ENCODE measurements at places on chromosomes 7 and 10. TPM values are rescaled to one million over a fixed set of nuclear protein-coding genes. Genes with fewer than 3 reads are reported as not detected.

DIP2C gene
- polyA plus RNA-seq, result 9.1 TPM

SOSTDC1 gene
- polyA plus RNA-seq, result 2.0 TPM

SEMA3D gene
- 2.1 TPM for polyA plus RNA-seq

ANKRD7 gene
- polyA plus RNA-seq, result not detected

MYL10 gene
- not detected for polyA plus RNA-seq

SPDYE2 gene
- 8.5 TPM for polyA plus RNA-seq

ZNF398 gene
- 8.0 TPM for polyA plus RNA-seq

DNA sequence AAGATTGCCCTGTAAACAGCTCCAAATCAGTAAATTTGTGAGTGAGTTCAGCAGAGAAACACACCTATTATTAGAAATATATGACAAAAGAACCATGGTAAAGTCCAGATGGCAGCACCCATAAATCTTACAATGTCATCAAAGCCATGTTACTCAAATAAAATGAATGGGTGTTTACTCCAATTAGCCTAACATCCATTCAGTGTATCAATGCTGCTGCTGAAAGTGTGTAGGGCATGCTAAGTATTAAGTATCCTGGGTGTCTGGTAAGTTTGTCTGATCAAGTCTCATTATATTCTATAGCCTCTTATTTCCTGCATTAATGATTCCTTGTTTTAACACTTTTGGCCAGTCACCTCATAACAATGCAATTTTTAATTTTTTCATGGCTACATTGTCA is 185.5 kb upstream of the STEAP4 start:
- no peak for DNase-seq

GRCh38 chr10:131749767-131750142 is 151.1 kb upstream of the PPP2R2D start:
- no peak for DNase-seq

DNA sequence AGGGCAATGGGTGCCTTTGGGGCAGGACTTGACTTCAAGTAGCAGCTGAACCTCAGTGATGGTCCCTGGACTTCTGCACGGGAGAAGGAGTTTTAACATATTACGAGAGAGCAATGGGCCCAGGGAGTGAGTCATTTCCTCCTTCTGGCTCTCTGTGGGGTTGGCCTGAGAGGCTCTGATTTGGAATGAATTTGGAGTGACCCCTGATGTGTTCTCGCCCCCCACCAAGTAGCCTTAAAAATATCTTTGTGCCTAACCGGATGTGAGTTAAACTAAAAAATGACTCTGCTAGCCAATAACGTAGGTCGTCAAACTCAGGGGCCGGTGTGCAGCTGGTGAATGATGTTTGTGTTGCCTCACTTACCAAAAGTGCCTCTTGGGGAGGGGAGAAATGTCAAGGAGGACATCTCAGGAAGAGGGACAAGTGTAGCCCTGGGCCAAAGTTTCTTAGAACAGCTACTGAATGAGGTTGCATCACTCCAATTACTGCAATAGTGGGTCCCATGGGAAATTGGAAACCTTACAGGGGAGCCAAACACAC is 656.6 kb downstream of the INHBA start:
- peak; percentile 77 for DNase-seq

- no peak for DNase-seq
These were observed 130.2 kb downstream of the KCNMA1 start for GRCh38 chr10:77507291-77507880.

DNA sequence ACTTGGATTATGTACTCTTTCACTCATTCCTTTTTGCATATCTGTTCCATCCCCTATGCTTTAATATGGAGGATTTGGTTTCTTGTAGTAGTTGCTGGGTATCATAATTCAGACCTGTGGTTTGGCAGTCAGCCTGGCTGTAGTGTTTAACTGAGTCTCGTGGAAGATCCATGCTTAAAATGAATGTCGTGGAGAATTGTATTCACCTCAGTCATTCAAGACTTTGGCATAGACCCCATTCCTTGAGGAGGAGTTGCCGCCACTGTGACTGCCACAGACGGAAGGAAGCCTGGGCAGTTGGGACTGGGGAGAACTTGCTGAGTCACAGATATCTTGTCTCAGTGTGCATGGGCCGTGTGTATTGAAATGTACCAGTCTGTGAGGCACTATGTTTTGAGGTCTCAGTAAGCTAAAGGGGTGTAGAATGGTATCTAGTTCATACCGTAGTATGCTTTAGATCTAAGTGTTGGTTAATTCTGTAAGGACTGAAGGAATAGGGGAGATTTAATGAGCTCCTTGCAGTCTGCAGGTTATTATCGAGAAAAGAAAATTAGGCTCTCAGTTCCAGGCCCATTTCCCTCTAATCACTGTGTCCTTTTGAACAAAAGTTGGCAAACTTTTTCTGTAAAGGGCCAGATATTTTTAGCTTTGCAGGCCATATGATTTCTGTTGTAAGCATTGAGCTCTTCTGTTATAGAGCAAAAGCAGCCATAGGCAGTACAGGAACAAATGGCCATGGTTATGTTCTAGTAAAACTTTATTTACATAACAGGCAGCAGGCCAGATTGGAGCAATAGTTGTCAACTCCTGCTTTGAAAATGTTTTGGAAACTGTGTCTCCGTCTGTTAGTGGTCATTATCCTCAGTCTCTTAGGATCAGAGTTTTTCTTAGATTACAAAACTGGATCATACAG is 76.8 kb downstream of the TPST1 start:
- DNase-seq, result no peak

GRCh38 chr7:41188163-41189130 is 514.4 kb downstream of the INHBA start:
- no peak for DNase-seq

DNA sequence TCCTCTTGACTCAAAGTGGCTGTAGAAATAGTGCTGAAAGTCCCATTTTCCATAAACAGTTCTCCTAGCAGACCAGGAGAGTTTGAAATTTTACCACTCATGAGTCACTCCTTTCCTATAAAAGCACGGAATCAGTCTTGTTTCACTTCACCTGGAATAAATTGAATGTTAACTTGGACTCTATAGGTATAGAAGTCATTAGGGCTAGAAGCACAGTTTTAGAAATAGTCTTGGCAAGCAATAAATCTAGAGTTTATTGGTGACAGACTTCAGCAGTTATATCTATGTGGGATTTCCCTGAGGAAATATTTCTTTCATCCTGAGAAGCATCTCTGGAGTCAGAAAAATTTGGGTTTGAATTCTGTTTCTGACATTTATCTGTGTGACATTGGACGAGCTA is 212.4 kb downstream of the RNLS start:
- no peak for DNase-seq

- no peak for DNase-seq
These were observed 229.4 kb downstream of the LRMDA start for GRCh38 chr10:75660823-75661222.

DNA sequence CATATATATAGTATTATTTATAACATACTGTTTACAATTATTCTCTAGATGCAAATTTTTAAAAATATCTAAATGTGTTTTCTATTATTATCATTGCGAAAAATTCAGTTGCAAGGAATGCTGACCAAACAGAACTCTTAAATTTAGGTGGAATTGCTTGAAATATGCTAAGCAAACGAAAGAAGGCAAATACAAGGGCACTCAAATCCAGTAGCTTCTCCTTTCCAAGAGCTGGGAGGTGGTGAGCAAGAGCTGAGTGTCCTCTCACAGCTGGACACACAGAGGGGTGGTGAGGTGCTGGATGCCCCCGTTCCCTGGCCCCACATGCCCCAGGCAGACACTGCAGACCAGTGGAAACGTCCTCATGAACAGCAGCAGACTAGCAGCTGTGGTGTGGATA is 166.0 kb downstream of the TAX1BP1 start:
- no peak for DNase-seq

DNA sequence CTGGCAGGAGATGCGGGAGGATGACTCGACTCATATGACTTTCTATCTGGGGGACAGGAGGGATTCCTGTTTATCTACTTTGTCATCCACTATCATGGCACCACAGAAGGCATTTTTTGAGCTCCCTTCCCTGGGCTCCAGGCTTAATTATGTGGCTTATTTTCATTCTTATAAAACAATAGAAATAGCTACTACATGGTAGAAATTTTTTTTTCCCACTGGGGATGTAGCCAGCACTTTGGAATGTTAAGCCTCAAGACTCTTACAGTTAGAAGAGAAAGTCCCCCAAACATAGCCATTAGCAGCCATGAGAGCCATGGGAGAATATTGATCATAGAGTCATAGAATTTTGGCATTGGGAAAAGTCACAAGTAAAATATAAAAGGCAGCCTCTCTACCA is 14.6 kb upstream of the FAM180A start:
- no peak for DNase-seq

DNA sequence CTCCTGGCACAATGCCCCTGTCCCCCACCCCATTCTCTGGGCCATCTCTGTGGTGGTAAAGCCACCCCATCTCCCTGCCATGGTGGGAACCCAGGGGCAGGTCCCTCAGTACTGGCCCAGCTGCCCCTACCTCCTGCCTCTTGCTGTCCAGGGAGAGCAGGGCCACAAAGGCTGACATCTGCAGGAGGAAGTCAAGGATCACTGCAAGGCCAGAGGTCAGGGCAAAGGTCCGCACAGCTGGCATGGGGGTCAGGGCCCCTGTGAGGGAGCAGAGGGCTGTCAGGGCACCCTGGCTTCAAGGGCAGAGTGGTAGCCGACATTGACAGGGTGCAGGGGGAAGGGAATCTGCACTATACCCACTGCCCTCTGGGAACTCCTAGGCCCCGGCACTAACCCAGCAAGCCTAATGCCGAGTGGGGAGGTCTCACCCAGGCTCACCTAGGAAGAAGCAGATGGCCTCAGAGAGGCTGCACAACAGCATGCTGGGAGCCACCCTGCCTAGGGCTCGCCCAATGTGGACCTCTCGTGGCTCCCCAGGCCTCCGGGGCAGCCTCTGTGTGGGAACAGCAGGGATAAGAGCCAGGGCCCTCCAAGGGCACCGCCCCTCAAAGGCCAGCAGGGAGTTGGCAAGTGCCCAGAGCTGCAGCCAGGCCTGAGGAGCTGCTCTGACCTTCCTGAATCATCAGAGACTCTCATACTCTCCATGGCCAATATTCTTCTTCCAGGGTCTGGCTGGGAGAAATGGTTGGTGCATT is 7.7 kb downstream of the NPC1L1 start:
- DNase-seq, result peak; percentile 14

- peak; percentile 84 for DNase-seq
These were observed 38.3 kb downstream of the AKR1B1 start for GRCh38 chr7:134420424-134421125.

DNA sequence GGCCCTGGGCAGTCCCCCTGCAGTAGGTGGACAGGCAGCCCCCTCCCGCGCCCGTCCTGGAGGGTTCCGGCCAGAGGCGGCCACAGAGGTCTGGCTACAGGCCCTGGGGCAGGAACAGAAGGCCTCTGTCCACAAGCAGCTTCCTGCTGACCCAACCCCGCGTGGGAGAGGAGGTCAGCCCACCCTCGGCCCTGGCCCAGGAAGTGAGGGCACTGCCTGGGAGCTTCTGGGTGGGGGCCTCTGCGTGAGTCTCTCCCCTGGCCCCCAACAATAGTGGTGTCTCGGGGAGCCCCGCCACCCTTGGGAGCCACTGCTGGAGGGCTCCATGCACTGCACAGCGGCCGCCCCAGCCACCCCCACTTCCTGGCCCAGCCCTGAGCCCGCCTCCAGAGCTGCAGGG is 4.7 kb downstream of the MICALL2 start:
- DNase-seq, result no peak

DNA sequence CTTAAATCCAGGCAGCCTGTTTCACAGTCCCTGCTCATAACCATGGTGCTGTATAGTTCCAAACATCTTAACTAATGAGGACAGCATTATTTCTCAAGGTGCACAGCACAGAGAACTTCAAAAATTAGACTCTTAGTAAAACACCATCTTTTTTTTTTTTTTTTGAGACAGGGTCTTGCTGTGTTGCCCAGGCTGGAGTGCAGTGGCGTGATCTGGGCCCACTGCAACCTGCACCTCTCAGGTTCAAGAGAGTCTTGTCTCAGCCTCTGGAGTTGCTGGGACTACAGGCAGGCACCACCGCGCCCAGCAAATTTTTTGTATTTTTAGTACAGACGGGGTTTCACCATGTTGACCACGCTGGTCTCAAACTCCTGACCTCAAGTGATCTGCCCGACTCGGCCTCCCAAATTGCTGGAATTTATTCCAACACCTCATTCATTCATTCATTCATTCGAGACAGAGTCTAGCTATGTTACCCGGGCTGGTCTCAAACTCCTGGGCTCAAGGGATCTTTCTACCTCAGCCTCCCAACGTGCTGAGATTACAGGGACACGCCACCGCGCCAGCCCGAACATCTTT is 507 bp upstream of the TMEM254 start:
- DNase-seq, result no peak

- no peak for DNase-seq
These were observed 119.9 kb downstream of the HPSE2 start for GRCh38 chr10:99115703-99116102.

GRCh38 chr7:20385126-20385525 is 54.4 kb downstream of the ITGB8 start:
- peak; percentile 51 for DNase-seq

- peak; percentile 24 for DNase-seq
These were observed 132.9 kb downstream of the BAMBI start for GRCh38 chr10:28810057-28810870.

DNA sequence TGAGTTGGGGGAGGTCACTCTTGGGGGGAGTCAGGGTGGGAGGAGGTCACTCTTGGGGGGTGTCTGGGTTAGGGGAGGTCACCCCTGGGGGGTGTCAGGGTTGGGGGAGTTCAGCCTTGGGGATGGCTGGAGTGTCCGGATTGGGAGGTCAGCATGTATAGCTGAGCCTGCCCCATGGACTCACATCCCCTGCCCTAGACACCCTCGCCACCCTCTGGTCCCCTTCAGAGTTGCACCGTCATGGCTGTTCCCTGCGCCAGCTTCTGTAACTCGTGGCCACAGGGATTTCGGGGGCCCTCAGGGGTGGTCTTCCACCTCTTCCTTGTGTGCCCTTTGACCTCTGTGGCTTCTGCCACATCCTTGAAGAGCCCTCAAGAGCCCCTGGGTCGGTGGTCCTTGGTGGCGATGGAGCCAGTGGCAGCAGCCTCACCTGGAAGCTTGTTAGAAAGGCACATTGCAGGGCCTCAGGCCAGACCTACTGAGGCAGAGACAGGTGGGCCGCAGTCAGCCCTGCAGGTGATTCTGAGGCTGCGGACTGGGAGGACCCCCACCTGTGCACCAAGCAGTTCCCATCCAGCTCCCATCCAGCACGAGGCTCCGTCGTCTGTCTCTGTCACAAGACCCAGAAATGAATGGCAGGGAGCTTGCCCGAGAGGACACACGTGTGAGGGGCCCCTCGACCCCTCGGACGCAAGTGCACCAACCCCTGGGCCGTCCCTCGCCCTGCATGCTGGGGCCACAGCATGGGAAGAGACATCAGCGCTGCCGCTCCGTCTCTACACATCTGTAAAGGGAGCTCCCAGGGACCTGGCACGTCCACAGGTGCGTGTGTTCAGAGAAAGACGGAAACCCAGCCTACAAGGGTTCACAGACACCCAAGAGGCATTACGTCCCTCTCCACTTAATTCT is 44.7 kb upstream of the SUN1 start:
- DNase-seq, result no peak

- DNase-seq, result no peak
These were observed 143.7 kb upstream of the COL1A2 start for GRCh38 chr7:94250987-94251386.

DNA sequence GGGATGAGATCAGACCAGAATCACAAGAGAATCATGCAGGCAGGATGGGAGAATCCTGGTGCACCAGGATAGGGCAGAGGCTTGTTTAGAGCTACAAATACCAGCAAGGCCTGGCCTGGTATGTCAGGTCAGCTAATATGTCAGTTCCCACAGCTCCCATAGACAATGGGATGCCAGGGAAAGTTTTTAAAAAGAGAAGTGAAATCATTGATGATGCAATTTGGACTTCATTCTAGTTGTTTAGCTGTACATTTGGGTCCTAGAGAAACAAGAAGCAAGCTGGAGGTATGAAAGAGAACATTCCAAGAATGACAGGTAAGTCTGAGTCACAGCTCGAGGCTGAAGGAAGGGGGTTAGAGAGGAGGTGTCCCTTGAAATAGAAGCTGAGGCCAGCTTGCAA is 45.2 kb downstream of the GPR141 start:
- DNase-seq, result no peak
